GOT3 (cell line): ENCODE measurements at places on chromosomes 13 and 19.

DNA sequence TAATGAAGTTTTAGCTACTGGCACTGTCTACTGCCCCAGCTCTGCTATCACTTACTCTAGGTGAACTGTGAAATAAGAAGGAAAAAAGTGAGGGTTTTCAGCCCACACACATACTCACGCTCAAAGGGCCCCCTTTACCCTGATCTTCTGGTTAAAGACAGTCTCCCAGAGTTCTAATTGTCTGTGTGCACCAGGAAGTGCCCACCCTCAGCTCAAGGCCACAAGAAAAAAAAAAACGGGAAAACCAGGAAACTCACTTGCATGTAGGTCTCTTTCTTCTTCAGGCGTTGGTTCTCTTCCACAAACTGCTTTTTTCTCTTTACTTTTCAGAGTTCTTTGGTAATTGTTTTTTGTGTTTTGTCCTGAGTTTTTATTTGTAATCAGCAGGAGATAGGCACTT is 22.1 kb downstream of the RAP2A start:
- DNase-seq, result no peak

GRCh38 chr19:29259153-29259552 is 46.2 kb upstream of the UQCRFS1 start:
- DNase-seq, result no peak

- no peak for DNase-seq
Measured at GRCh38 chr13:50309318-50309717, 294.1 kb downstream of the KCNRG start.

DNA sequence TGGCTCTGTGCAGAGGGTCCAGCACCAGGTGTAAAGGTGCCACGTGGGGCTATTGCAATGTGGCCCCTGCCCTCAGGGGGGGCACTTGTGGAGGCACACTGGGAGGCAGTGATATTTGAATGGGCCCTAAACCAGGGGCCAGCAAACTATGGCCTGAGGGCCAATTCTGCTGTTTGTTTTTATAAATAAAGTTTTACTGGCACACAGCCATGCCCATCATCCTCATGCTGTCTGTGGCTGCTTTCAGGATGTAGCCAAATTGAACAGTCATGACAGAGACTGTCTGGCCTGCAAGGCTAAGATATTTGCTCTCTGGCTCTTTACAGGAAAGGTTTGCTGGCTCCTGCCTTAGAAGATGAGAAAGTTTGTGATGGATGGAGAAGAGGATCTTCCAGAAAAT is 33.9 kb upstream of the RANBP3 start:
- DNase-seq, result no peak

GRCh38 chr19:33550768-33551167 is 29.2 kb upstream of the PEPD start:
- DNase-seq, result no peak
